ENCODE measurements at places on chromosomes 12 and 14.

DNA sequence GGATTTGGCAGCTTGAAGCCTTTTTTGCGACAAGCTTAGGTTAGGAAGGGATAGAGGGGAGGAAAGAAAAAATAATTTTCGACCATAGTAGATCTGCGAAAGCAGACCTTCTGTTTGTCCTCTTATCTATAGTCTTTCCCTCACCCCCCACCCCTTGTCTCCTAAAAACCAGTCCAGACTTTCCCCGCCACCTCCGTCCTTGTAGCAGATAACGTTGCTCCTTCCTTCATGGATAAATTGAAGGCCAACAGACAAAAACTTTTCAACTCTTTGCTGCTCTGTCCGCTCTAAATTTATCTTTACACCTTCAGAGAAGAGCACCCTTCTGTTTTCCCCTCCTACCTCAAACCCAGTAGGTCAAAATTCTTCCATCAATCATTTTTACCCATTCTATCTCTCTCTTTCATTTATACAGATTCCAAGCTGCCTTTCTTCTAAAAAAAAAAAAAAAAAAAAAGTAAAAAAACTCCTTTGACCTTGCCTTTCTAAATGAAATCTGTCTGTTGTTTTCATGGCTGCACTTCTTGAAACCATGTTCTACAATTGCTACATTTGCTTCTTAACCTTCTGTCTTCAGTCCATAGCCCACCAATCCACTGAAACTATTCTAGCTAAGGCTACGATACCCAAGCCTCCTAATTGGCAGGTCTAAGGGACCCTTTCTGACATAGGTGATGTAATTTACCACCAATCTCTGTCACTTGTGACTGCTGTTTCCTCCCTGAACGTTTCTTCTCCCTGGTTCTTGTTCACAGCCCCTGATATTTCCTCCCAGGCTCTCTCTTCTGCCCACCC, 11.1 kb upstream of the NEMF start:
- no peak for DNase-seq

GRCh38 chr12:49979791-49980190, 7.0 kb downstream of the AQP6 start:
- DNase-seq: no peak

DNA sequence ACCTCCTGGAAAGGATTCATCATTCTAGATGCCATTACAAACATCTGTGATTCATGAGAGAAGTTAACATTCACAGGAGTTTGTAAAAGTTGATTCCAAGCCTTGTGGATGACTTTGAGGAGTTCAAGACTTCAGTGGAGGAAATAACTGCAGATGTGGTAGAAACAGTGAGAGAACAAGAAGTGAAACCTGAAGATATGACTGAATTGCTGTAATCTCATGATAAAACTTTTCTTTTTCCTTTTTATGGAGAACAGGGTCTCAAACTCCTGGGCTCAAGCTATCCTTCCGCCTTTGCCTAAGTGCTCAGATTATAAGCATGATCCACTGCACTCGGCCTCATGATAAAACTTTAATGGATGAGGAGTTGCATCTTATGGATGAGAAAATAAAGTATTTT, 64.5 kb upstream of the GTF2A1 start:
- no peak for DNase-seq

DNA sequence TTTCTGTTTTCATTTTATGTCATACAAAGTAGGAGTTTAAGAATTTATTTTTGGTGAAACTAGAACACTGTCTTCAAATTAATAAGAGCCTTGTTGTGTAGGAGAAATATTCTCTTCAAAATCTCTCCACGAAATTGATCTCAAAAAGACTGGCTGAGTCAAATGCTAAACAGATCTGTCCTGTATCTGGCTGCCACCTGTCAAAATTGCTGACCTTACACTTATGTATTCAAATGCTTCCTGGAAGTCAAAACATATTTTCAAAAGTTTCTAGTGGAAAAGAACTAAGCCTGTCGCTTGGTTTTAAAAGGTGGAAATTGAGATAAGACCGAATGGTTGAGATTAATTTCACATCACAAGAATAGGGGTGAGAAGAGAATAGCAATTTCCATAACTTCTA, 121.4 kb downstream of the RGS6 start:
- DNase-seq: no peak

DNA sequence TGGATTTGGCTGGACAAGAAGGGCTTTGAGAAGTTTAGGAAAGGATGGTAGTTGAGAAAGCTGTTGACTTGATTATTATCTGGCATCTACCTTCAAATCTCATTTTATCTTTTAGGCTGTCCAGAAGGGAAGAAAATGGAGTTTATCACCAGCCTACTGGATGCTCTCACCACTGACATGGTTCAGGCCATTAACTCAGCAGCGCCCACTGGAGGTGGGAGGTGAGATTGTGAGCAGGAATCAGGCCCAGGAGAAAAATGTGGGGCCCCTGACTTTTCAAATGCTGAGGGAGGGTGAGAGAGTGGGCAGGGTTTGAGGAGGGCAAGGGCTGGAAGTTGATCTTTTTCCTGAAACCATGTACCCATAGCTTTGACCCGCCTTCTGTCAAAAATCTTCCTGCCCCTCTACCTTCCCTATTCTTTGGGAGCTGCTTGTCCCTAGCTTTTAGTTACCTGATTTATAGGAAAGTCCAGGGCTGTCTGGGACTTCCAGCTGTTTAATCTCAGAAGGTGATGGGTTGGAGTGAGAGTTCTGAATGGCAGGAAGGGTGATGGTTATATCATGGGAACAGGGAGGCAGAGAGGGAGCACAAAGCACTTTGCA, 134.2 kb downstream of the SMOC1 start:
- no peak for DNase-seq

- no peak for DNase-seq
These were observed 39.7 kb downstream of the FOXN4 start for GRCh38 chr12:109269428-109269827.

- DNase-seq: no peak
These were observed 236.7 kb downstream of the BCL11B start for GRCh38 chr14:99035268-99035667.

DNA sequence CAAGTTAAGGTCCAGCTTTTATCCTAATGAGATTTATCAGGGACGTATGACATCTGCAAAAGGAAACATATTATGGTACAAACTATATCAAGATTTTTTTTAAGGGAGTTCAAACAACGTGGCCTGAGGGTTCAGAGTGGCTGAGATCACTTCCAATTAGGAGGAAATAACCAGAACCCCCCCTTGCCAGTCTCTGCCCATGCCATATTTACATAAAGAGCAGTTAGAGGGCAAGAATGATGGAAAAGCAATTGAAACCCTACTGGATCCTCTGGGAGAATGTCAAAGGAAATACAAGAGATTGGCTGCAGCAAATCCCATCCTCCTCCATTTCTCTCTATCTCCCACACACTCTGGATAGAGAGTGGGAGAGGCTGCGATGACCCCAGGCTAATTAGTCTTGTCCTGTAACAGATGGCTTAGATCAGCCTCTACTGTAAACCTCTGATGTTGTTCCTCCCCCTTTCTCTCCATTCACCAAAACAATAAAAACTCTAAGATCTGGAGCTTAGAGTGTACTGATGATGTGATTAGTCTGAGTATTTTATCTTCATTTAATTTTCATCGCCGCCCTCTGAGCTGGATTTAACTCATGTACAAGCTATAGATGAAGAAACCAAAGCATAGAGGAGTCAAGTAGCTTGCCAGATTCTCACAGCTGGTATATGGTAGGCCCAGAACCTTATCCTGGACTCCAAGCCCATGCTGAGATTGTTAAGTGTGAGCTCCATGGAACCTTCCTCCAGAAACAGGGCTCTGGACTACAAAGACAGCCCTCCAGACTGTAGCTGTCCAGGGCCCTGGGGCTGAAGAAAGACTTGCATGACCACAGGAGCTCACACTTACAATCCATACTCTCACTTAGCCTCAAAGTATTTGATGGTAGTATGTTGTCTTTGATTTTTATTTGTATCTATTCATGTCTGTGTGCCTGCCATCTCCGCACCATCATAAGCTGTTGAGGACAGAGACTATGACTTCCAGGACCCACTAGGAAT, 54.1 kb upstream of the GNG2 start:
- no peak for DNase-seq

DNA sequence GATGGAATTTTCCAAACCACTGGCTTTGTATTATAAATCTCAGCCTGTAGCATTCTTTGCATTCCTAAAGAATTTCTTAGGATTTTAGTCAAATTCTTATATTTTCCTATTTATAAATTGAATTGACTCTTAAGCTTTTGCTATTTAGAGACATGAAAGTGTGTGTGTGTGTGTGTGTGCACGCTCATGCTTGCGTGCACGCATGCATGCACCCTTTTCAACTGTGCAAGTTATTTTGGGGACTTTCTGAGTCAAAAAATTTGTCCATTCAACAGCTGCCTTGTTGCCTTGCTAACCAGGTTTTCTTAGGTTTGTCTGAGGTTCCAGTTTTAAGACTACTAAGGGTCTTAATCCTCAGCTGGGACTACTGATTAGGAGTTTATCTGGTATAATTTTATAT, 42.6 kb downstream of the GPATCH2L start:
- DNase-seq: no peak

DNA sequence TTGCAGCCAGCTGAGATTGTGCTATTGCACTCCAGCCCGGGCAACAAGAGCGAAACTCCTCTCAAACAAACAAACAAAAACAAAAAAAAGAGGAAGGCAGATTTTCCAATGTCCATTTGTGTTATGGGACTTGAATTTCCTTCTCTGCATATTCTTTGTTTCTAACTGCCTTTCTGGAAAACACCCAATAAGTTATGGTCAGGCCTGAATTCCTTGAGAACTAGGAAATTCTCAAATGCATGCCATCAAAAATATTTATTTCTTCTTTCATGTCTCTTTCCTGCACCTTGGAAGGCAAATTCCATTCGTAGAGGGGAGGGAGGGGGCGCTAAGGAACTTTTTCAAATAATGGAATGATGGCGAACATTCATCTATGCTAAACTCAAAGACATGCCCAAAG, 117.6 kb upstream of the TMCC3 start:
- DNase-seq: no peak

DNA sequence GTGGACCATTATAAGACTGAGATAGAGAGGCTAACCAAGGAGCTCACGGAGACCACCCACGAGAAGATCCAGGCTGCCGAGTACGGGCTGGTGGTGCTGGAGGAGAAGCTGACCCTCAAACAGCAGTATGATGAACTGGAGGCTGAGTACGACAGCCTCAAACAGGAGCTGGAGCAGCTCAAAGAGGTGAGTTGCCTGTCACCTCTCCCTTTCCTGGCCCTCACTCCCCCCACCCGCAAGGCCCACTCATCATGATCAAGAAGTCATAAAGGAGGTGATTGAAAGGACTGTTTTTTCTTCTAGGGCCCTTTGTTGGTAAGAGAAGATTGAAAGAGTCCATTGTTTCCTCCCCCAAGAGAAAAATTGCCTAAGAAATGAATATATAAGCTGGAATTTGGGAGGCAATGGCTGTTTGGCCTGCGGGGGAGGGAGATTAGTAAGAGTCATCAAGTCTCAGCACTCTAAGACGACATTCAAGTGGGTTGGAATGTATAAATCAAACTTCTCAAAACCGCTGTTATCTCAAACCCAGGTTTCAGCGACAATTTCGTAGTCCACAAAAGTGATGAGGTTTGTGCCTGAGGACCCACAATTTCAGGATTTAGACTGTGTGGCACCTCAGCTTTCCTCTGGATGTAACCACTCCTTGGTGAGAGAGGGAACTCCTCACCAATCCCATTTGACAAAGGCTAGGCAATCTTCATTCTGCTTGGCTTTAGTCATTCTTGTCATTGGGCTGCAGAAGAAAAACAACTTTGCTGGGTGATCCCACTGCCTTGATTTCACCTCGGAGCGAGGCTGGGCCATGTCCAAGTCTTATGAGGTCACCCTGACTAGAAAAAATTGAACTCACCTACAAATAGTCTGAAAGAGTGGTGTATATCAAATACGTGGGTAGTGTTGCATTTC, 966 bp downstream of the BICD1 start:
- no peak for DNase-seq

DNA sequence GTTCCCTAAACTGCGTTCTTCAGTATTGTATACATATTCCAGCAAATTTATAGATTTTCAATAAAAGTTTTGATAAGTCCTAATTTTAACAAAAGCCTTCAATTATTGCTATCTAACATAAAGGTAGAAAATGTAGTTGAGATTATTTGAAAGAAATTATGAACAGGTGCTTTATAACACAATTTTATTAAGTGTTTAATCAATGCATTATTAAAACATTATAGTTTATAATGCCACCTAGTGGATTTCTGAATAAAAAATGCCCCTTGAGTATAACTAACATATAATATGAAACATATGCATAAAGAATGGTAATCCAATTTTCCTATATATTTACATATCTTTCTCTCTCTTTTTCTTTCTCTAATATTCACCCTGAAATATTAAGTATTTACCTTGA, 515.3 kb downstream of the SLC6A15 start:
- no peak for DNase-seq

DNA sequence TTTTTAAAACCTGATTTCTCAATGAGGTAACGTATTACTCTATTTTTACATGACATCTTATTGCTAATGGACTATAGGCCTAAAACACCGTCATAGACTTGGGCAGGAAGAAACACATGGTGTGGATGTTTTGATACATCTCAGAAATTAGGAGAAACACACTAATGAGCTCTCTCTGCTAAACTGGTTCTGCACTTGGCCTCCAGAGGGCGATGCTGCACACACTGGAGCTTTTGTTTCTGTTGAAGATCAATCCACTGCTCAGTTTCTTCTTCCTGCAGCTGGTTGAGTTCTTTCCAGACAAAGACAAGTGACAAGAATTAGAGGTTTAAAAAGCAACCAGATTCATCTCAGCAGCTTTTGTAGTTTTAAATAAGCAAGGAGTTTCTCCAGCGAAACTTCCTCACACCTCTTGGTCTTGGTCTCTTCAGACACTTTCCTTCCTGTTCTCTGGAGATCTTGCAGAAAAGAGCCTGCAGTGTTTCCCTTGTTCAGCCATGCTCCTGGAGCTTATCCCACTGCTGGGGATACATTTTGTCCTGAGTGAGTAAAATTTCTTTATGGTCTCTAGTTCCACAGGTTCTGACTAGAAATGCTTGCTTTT, 178.5 kb upstream of the OR4E1 start:
- DNase-seq: no peak

DNA sequence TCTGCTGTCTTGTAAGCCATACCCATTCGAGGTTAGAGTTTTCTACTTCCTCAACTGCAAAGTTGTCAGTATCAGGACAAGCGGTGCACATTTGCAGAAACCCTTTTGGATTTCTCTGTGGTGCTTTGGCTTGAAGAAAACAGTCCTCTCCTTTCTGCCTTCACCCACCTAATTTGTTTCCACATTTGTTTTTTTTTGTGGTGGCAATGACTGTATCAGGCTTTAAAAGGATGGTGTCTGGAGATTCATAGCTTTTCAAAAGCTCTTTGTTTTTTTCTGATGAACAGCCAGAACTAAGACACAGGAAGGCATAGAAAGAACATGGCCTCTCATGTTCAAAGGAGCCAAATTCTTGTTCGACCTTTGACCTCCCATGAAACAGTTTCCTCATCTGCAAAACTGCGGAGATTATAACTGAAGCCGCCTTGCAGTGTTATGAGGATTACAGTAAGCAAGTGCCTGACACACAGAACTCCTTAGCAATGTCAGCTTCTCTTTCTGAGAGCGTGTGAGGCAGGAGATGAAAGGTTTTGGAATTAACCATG, 270.6 kb upstream of the TBX3 start:
- DNase-seq: no peak

- DNase-seq: no peak
These were observed 243.5 kb upstream of the NOVA1 start for GRCh38 chr14:26841326-26841725.
